ENCODE measurements at places on chromosomes 1 and 21.

DNA sequence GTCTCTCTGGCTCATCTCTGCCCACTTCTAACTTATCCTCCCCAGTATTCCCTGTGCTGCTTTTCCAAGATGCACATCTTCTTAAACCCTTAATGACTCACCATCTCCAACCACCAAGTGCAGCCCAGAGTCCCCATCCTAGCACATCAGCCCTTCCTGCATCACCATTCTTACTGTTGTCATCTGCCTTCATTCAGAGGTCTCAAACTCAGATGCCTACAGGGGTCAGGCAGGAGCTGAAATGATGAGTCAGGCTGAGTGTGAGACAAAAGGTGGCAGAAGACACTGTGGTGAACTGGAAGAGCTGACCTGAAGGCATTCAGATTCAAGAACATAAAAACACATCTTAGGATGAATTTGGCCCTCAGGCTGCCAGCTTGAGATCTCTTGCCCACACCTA lies 34.6 kb downstream of the OLFML2B start:
- no peak for DNase-seq

DNA sequence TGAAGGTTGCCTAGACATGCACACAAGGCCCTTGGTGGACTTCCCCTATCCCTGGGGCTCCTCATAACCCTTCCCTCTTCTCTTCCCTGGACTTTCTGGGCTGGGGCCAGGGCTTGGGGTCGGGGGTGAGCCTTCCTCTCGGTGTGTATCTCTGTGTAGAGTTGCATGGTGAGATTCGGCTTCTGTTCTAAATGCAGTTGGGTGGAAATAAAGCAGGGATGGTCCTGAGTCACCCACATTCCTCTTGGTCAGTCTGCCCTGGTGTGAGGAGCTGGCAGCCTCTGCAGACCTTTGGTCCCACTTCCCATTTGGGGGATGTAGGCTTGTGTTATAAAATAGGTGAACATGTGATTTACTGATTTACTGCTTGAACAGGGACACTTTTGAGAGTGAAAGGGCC lies 38.0 kb downstream of the ADARB1 start:
- no peak for DNase-seq

GRCh38 chr1:32094746-32095521 lies 12.9 kb upstream of the KPNA6 start:
- no peak for DNase-seq

- no peak for DNase-seq
These were observed 416.0 kb downstream of the SIPA1L2 start for GRCh38 chr1:232213928-232214327.

- no peak for DNase-seq
These were observed 30.0 kb downstream of the TMPRSS15 start for GRCh38 chr21:18373606-18374005.

GRCh38 chr21:23876925-23877558 lies 1730.2 kb downstream of the MRPL39 start:
- no peak for DNase-seq

- no peak for DNase-seq
These were observed 291.1 kb downstream of the PTPRU start for GRCh38 chr1:29527314-29528004.

GRCh38 chr21:42991992-42992740 lies 17.8 kb downstream of the PKNOX1 start:
- DNase-seq, result no peak

- DNase-seq, result no peak
These were observed 42.7 kb downstream of the TAS1R2 start for GRCh38 chr1:18816808-18817207.

All from D721Med (cell line).